ENCODE measurements at places on chromosomes 4 and X.

GRCh38 chr4:4416981-4417380 is 30.1 kb downstream of the NSG1 start:
- no peak for DNase-seq

GRCh38 chrX:33725535-33726210 is 406.4 kb downstream of the FAM47A start:
- no peak for DNase-seq

DNA sequence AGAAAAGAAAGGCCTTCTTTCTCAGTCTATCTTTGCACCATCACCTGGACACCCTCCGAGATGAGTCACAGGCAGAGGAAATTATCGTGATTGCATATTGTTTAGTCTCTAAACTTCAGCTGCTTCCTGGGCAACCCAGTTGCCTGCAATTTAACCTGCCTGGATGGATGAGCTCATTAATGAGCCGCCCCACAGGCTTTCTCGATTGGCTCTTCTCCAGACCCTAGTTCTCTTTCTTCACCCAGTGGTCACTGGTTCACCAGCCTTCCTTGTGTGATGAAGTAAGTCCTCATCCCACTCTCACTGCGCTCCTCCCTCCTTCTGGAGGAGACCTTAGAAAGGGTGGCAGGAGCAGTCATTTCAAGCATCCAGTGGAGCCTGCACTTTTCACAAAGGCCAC is 94.4 kb downstream of the SOWAHB start:
- no peak for DNase-seq

DNA sequence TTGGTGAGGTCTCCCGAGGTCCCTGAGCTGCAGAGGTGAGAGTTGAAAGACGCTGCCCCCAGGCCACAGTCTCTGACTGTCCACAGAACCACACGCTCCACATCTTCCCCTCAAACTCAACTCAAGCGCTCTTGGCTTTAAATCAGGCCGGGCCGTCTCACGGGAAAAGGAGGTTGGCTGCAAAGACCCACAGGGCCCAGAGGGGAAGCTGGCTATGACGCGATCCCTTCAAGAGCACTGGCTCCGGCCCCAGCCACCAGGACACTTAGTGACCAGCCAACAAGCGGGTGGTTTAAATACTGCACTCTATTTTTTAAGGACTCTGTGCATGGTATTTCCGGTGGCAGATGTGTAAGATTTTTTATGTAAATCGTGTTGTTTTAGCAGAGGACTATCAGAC is 19.9 kb downstream of the LRPAP1 start:
- DNase-seq, result no peak

DNA sequence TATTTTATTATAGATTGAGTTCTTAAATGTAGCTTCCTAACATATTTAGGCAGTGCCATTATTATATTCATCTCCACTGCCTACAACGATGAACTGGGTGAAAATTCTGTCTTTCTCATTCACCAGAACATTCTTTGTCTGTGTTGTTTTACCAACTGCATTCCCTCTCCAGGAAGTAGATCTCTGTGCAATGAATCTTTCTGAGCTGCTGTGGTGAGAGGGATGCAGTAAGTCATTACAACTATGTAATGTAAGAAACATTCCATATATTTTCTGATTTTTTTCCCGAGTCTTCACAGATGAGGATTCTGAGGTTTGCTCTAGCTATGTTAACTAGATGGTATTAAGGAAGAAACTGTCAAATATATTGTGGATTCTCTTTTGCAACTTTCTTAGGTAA is 811.9 kb upstream of the PCDH7 start:
- DNase-seq, result no peak

- DNase-seq, result no peak
Observed at GRCh38 chr4:53574528-53574927, 16.8 kb downstream of the LNX1 start.

DNA sequence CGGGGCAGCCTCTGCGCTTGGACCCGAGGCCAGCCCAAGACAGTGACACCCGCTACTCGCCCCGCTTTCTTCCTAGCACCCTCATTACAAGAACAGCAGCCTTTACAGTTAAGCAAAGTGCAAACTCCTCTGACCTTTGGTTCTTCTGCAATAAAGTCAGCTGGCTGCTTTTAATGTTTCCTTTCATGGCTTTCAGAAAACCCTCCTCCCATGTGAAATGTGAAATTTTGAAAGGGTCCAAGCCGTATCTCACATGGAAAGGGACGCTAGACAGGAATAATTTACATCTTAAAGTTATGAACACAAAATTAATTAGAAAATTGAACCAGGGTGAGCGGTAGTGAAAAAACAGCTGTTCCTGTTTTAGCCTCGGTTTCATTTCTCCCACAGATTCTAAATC is 520.1 kb upstream of the FRG1 start:
- no peak for DNase-seq
